ENCODE measurements at places on chromosomes 2 and 18.

DNA sequence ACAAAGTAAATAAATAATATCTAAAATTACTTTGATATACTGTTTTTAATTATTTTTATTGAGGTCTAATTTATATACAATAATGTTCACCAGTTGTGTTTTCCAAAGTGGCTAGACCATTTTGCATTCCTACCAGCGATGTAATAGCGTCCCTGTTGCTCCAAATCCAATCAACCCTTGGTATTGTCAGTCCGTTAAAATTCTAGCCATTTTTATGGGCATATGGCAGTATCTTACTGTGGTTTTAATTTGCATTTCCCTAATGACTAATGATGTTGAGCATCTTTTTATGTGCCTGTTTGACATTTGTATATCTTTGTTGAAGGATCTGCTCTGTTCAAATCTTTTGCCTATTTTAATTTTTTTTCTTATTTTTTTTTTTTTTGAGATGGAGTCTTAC is 185.0 kb downstream of the PRPF40A start:
- ATAC-seq = no peak

GRCh38 chr2:182866095-182866460 is 359 bp downstream of the FRZB start:
- ATAC-seq = no peak

- no peak for ATAC-seq
Measured at GRCh38 chr2:178886006-178886405, 78.8 kb upstream of the TTN start.

DNA sequence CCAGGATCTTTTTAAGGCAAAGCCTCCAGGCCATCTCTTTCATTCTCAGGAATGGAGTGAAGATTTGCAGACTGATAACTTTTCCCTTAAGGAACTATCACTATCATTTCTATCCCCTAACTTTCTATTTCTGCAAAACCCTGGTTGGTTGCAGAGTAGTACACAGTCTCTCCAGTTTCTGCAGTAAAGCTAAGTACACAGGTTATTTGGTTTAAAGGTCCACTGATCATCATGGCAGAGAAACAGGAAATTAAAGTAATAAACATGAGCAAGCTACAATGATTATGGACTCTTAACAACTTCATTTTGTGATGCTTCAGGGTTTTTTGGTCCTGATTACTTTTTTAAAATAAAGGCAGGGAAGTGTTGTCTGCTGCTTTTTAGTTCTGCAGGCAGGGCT is 890.0 kb upstream of the DDX18 start:
- ATAC-seq = no peak

GRCh38 chr2:76711490-76711889 is 810.7 kb downstream of the LRRTM4 start:
- no peak for ATAC-seq

- no peak for ATAC-seq
Measured at GRCh38 chr2:239209783-239210182, 191.0 kb downstream of the HDAC4 start.

DNA sequence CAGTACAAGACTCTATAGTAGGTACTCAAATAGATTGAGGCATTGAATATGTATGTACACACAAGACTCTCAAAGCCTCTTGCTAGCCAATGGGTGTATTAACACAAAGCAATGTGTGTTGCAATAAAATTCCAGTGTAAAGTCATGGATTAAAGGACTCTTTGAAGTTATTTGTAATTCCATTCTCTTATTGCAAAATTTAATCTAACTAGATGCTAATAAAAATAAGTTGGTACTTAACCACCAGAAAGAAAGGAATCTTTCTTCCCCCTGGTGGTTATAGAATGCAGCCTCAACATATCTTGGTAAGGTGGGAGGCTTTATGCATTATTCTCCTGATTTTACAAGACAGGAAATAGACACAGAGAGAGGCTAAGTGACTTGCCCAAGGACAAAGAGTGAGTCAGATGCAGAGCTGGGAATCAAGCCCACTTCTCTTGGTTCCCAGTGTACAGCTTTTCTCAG is 18.0 kb downstream of the LRP1B start:
- ATAC-seq = peak; percentile 98

- ATAC-seq = no peak
Measured at GRCh38 chr2:229433351-229433750, 162.3 kb upstream of the PID1 start.

DNA sequence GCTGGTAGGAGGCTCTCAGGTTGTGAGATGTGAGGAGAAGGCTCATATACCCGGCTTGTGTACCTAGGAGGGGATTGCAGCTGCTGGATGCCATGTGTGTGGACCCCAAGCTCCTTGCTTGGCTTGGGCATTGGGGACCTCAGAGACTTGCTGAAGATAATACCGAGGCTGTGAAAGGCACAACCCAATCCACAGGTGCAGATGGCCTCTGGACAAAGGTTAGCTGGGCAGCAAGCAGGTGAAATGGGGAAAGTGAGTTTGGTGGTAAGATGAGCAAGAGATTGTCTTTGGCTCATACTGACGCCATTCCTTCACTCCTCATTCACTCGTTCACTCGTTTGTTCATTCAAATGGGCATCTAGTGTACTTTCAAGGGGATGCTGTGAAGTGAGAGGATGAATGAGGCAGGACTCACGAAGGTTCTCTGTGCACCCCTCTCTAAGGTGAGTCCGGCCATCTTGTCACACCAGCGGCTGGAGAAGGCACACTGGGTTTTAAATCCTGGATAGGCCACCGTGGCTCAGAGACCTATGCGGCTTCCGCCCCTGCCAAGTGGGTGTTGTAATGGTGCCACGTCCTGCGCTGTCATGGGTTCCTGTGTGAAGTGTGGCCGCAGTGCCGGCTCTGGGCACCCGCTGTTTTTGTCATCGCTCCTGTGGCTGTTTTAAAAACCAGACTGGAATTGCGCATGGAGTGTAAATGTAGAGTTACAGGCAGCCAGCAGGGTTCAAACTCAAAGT is 13.7 kb downstream of the FBLN7 start:
- no peak for ATAC-seq

- ATAC-seq = no peak
Measured at GRCh38 chr2:221612161-221612560, 40.1 kb upstream of the EPHA4 start.
